ENCODE measurements at places on chromosomes 4 and X.

DNA sequence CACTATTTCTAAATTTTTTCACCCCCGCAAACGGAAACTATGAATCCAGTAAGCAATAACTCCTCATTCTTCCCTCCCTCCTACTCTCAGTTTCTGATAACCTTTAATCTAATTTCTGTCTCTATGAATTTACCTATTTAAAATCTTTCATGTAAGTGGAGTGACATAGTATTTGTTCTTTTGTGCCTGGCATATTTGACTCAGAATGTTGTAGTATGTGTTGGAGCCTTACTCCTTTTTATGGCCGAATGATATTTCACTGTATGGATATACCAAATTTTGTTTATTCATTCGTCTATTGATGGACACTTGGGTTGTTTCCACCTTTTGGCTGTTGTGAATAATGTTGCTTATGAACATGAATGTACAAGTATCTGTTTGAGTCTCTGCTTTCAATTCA lies 61.1 kb upstream of the C1GALT1C1 start:
- DNase-seq, result no peak

- DNase-seq, result no peak
Observed at GRCh38 chrX:149962859-149963757, 24.8 kb upstream of the EOLA2 start.

DNA sequence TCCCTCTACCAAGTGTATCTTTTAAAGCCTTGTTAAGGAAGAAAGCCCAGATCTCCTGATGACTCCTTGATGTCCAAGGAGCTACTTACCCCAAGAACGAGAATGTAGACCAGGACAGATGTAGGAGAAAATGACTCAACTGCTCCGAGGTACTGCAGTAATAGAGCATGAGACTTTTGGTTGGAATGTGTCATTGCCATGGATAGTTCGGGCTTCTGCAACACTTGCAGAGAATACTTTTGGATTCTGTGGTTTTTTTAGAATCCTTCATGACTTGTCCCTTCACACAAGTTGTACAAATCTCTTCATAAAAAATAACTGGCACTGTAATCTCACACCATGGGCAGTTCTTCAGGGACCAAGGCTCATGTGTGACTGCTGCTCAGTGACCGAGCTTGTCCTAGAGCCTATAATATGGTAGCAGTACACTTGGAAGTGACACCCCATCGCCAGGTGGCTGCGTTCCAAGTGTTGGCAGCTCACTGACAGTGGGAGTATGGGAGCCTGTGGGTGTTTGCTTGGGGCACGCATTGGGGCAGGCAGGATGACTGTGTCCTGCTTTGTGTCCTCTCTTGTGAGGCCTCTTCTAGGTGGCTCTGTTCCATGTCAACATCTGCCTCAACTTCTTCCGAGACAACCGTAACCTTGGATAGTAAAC lies 87.9 kb upstream of the WDR1 start:
- DNase-seq, result no peak

DNA sequence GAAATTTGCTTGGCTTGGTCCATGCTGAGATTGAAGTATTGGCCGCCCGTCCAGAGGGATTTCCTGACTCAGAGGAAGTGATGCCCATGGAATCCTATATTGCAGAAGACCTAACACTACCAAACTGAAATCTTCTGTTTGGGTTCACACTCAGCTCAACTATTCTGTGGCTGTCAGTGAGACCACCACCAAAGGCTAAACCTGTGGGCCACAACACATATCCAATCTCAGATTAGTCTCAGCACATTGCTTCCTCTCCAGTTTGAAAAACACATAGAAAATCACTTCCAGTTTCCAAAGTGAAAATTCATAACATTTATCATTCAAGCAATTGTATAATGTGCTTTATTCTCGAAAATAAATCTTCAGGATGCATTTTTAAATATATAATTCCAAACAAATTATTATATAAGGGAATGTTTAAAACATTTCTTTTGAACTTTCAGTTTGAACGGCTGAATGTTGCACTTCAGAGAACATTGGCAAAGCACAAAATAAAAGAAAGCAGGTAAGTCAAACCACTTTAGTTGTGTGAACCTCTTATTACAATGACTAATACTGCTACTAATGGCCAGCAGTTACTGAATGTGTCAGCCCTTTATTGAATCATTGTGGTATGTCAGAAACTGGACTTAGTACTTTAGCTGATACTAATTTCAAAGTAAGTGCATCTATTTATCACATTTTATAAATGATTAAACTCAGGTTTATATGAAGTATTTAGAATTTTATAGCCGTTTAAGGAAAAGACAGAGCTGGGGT lies 37.0 kb downstream of the GUCY1A1 start:
- DNase-seq, result no peak

DNA sequence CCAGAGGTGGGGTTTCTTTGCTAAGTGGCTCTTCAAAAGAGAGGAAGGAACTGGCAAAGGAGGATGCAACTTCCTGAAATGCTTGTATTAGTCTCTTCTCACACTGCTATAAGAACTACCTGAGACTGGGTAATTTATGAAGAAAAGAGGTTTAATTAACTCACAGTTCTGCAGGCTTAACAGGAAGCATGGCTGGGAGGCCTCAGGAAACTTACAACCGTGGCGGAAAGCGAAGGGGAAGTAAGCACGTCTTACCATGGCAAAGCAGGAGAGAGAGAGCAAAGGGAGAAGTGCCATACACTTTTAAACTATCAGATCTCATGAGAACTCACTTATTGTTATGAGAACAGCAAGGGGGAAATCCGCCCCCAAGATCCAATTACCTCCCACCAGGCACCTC lies 505.7 kb downstream of the ZNF674 start:
- no peak for DNase-seq

DNA sequence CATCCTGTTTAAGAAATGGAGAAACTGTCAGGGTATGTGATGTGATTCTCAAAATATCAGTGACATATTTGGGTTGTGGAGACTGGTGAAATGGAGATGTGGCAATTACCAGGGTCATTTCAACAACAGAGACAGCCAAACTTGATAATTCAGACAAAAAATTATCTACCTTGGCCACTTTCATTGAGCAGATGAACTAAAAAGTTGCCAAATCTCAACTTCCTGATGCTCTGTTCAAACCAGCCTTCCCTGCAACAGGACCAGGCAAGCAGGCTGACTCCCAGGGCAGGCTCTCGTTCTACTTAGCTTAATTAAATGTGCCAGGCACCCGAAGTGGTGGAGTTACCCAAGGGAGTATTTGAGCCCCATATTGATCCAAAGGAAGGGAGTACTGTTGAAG lies 199.6 kb downstream of the AFF2 start:
- no peak for DNase-seq
